Activated T-cell treated with anti-CD3 and anti-CD28 coated beads for 1 hour (primary cell): ENCODE measurements at places on chromosomes 12 and 14.

GRCh38 chr14:46245276-46245675, 406.3 kb downstream of the RPL10L start:
- no peak for DNase-seq

DNA sequence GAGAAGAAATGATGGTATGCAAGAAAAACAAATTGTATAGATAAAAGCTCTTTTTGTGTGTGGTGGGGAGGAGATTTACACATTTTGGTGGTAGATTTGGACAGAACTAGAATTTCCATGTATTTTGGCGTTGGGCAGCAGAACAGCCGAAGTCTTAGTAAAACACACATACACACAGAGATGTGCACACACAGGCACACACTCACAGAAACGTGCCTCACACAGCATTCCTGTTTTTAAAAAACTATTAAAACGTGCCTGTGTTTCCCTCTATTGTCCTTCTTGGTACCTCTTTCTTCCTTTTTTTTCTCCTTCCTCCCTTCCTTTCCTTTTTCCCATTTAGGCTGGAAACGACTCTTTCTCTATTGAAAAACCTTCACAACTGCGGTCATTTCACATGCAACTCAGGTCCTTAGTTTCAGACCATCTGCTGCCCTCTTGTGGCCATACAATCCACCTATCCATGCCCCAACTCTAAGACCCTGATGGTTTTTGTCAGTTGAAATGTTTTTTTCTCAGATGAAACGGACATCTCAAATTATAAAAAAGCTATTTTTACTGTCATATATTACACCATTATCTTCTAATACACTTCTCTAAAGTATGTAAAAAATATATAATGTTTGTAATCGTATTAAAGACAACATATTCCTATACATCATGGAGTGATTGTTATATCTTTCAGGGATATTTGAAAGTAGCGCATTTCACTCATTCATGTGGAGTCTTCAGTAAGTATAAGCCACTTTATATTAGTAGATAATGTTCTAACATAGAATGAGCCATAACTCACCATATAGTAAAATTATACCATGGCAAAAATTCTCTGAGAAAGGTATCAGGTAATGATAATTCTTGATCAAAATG, 386.7 kb upstream of the NOVA1 start:
- no peak for DNase-seq

DNA sequence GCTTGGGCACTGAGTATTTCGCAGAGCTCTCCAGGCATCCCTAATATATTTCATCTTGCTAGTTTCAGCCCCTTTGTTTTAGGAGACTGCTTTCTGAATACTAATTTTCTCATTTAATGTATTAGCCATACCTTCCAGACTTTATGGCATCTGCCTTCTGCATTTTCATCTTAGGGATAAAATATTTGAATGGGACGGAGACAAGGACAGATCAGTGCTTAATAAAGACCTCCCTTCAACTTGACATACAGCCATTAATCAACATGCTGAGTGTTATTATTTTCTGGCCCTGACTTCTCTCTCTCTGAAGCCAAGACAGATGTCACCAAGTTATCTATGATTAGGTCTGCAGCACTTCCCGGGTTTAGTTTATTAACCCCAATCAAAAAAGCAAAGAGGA, 42.4 kb downstream of the CACNA2D4 start:
- no peak for DNase-seq

DNA sequence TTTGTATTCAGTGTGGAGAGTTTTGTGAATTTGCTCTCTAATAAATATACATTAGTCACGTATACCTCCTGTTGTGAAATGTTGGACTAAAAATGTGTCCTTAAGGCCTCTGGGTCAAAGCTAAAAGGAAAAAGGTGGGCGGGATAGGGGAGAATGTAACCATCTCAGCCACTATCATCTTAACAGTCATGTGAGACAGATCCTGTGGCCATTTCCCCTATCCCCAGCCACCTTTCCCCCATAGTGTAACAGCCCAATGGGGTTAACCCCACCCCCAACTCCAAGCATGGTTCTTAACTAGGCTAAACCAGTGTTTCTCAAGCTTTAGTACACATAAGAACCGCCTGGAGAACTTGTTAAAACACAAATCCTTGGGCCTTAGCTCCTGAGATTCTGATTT, 6.5 kb upstream of the ITPR2 start:
- DNase-seq = no peak
